ENCODE measurements at places on chromosomes 6 and 20.

DNA sequence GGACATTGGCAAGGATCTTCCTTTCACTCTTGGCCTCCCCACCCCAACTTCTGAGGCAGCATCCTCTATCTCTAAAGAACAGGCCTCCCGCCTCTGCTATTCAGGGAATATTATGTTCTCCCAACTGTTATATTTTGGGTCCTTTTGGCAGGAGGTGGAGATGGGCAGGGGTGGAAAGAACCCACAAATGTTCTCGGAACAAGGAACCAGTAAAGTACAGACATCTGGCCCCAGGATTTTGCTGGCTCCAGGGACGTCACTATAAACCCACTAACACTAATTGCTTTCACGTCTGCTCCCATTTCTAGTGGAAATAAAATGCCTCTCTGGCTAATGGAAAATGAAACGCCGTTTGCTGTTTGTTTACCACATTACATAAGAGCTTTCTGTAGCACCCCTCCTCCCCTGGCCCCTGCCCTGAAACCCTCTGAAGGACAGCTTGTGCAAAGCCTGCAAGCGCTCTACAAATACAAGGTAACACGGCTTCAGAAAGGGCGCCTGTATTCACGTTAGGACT is 77.7 kb upstream of the TBC1D7 start:
- no peak for DNase-seq

- DNase-seq: no peak
Measured at GRCh38 chr6:19336579-19336978, 500.6 kb upstream of the ID4 start.

DNA sequence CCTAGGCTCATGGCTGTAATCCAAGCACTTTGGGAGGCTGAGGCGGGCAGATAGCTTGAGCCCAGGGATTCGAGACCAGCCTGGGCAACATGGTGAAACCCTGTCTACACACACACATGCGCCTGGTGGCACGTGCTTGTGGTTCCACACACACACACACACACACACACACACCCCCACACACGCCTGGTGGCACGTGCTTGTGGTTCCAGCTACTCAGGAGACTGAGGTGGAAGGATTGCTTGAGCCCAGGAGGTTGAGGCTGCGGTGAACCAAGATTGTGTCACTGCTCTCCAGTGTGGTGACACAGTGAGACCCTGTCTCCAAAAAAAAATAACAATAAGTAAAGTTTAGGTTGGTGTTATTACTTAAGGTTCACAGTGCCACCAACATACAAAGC is 165.8 kb downstream of the ZFAND3 start:
- DNase-seq: no peak

DNA sequence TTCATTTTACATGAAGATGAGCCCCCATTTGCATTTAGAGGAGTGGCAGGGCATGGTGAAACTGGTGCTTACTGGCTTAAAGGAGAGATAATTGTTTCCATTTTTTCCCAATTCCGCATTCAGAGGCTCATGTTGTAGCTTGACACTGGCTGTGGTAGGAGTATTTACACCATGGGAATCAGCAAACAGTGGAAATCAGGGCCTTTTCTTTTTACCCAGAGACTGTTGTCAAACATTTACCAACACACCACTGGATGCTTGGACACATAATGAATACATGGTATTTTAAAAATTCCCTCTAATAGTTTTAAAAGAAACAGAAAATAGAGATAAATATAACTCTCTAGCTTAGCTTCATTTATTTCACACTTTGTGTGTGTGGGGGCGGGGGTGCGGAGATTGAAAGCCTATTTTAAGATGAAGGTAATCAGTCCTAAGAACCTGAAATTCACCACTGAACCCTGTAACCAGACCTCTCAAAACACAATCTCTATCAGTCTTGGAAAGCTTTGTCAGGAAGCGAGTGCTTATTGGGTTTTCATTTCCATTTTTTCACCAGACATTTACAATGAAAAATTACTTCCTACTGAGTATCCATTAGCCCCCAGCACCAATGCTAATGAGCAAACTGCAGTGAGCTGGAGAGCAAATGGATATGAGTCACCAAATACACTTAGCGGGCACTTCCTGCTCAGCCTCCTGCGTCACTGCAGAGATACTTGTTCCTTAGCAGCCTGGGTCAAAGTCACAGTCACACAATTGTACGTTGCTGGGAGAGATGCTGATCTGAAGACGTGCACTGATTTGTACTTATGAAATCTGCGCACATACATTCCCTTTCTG is 532.0 kb downstream of the BCKDHB start:
- peak; percentile 93 for DNase-seq

- DNase-seq: peak; percentile 66
Measured at GRCh38 chr20:60553095-60553494, 594.9 kb downstream of the CDH26 start.

DNA sequence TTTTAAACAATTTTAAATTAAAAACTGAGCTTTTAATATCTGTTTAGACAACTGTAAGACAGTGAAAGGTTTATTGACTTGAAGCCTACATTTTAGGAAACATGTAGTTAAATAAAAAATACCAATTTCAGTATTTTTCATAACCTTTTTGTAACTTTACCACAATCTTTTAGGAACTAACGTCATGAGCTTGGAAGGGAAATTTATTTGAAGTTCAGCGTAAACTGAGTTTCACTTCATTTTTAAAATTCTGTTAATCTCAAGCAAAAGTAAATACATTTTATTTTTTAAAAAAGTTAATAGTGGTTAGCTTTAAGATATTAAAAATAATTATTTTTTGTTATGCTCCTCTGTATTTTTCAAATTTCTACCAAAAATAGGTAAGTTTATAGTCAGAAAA is 5.5 kb downstream of the CST7 start:
- DNase-seq: no peak

- no peak for DNase-seq
Measured at GRCh38 chr20:24868959-24869358, 80.1 kb upstream of the CST7 start.

- no peak for DNase-seq
Measured at GRCh38 chr6:149033454-149033853, 284.1 kb upstream of the TAB2 start.

GRCh38 chr6:14660806-14661579 is 543.4 kb downstream of the CD83 start:
- no peak for DNase-seq

- DNase-seq: peak; percentile 84
Measured at GRCh38 chr6:158009114-158009891, 27.6 kb downstream of the SYNJ2 start.

DNA sequence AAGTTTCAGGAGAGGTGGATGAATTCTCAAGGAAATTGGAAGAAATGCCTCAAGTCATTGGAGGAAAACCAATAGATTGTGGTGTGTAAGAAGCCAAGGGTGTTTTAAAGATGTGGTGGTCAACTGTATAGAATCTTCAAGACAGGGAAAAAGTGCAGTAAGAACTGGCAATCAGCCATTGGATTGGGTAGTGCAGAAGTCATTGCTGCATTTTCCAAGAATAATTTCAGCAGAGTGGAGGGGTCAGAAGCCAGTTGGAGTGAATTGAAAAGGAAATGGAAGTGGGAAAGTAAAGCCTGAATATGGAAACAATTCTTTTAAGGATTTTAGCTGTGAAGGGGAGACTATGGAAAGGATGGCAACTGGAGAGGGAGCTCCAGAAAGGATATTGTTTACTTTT is 128.2 kb upstream of the TMEM170B start:
- DNase-seq: no peak

DNA sequence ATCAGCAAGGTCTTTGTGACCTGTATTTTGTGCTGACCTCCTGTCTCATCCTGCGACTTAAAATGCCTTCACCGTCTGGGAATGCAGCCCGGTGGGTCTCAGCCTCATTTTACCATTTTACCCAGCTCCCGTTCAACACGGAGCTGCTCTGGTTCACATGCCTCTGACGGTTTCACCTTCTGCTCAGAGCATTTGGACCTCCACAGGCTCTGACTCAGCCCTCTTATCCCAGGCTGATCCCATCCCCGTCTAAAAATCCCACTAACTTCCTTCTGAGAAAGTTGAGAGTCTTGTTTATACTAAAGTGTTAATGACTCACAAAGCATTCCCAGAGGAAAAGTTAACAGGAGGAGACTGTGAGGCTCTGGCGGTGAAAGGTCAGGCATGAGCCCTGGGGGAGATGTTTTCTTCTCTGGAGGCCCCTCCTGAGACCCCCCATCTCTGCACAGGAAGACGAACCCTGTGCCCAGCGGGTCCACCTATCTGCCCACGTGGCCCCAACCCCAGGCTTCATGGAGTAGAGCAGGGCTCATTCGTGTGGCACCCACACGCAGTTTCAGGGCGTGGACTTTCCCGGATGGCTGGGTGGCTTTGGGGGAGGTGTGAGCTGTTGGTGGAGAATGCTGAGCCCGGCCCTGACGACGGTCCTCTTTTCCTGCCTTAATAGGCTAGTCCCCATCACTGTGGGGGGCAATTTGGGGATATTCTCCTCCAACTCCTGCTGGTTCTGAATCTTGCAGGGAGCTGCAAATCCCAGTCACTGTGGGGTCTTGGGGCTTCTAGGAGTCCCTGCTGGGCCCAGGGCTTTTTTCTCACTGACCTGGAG is 3.3 kb upstream of the BIRC7 start:
- DNase-seq: peak; percentile 86

- DNase-seq: peak; percentile 68
Measured at GRCh38 chr6:108589244-108589791, 28.6 kb downstream of the FOXO3 start.
